Kidney (tissue), 22 donors: ENCODE measurements at places on chromosomes 7 and 10. TPM values are rescaled to one million over a fixed set of nuclear protein-coding genes. Genes with fewer than 3 reads are reported as not detected.
A peak's percentile ranks its signal among the peaks of the same experiment; 100 is the strongest.

DNA sequence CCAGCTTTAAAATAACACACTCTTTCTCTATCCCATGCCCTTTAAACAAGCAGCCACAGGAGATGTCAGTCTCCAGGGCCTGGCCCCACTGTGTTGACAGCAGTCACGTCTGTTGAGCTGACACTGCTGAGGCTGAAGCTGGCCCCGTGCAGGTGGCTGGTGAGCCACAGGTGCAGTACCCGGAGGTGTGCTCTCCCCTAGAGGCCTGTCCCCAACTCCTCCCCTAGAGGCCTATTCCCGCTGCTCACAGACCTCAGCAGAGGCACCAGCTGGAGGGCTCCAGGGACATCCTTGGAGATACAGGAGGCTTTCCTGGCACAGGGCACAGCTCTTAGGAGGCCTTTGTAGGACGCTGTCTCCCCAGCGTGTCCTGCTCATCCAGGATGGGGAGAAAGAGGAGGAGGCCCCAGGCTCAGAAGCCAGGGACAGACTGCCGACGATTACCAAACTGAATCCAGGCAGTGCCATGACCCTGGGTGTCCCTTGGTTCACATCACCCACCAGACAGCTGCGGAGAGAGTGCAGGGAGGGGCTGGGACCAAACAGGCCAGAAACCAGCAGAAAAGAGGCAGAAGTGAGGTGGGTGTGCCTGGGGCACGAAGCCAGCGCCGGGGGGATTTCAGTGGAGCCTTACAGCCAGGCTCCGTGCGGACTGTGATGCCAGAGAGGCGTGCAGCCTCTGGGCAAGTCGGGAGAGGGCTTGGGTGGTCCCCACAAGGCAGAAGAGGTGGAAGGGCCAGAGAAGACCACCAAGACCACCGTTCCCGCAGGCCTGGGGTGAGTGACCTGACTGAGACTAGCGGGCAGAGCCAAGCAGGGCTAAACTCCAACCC, 18.5 kb upstream of the TTYH3 start:
- no peak for DNase-seq

COMTD1 gene
- total RNA-seq: 26.6 TPM

GRCh38 chr10:35379226-35380137, 43.2 kb downstream of the CCNY start:
- peak; percentile 75 for DNase-seq

DNA sequence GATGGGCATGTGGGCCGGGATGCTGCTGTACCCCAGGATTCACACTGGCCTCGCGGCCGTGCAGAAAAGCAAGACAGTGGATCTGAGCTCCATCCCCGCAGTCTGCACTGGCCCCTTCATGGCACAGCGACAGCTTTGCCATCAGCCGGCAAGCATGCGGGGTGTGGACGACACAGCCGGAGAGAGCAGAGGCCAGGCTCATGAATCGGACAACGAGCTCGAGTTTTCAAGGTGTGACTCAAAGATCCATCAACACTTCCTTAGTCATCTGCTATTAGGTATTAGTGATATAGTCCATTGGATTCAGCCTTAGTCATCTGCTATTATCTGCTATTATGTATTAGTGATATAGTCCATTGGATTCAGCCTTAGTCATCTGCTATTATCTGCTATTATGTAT, 254.7 kb downstream of the KLF6 start:
- no peak for DNase-seq

ABI1 gene
- total RNA-seq: 54.1 TPM

DNA sequence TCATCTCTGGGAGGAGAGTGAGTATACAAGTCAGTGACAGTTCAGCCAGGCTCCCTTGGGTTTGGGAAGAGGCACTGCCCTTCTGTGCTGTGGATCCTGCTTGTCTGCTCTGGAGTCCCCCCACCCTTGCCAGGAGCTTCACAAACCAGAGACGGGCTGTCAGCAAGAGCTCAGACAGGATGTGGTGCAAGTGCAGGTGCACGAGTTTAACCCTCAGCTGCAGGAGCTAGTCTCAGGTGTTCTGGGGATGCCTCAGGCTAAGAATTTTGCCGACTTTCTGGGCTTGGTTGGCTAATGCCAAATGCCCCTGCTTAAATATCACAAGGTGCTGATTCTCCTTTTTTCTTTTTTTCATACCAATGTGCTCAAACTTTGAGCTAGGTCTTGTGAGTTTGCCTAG, 22.3 kb downstream of the ZNF783 start:
- no peak for DNase-seq

GRCh38 chr10:62306663-62307062, 38.0 kb upstream of the RTKN2 start:
- DNase-seq: no peak

GPR22 gene
- not detected for total RNA-seq

CCL24 gene
- not detected for total RNA-seq

ANKRD7 gene
- 3.0 TPM for total RNA-seq

DNA sequence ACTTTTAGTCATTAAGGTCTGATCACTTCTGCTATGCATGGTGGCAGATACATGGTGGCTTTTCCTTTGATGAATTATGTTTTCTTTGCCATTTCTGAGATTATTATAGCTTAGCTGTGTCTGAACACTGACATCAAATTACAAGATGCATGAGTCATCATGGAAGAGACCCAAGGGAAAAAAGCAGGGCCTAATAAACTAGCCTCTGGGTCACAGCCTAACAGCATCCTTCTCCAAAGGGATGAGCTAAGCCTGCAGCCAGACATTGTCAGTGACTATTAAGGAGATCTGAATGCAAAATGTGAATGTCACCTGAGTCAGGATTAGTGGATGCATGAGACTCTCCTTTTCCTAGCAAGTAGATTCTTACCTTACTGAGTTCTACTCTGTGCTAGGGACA, 19.1 kb upstream of the OGDHL start:
- DNase-seq: no peak

DNA sequence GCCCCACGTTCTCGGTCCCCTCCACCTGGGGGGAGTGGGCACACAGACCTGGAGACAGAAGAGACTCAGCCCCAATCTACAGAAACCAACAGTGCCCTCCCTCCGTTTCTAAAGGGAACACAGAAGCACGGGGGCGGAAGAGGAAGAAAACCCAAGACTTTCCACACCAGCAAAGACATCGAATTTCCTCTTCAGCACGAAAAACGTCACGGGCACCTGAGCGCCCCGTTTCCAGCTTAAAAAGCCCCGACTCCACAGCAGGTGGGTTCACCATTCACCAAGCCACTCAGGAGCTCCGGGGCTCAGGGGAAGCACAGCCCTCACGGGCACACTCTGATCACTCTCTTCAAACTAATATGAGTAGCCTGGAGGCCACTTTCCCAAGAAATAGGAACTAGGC, 19.6 kb downstream of the NUDT1 start:
- DNase-seq: no peak

- DNase-seq: peak; percentile 76
Observed at GRCh38 chr10:110074758-110075671, 67.2 kb downstream of the ADD3 start.

FZD8 gene
- 18.8 TPM for total RNA-seq

DNA sequence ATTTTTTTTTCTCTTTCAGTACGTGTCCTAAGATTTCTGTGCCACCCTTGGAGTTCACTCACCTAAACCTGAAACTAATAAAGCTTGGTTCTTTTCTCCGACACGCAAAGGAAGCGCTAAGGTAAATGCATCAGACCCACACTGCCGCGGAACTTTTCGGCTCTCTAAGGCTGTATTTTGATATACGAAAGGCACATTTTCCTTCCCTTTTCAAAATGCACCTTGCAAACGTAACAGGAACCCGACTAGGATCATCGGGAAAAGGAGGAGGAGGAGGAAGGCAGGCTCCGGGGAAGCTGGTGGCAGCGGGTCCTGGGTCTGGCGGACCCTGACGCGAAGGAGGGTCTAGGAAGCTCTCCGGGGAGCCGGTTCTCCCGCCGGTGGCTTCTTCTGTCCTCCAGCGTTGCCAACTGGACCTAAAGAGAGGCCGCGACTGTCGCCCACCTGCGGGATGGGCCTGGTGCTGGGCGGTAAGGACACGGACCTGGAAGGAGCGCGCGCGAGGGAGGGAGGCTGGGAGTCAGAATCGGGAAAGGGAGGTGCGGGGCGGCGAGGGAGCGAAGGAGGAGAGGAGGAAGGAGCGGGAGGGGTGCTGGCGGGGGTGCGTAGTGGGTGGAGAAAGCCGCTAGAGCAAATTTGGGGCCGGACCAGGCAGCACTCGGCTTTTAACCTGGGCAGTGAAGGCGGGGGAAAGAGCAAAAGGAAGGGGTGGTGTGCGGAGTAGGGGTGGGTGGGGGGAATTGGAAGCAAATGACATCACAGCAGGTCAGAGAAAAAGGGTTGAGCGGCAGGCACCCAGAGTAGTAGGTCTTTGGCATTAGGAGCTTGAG, at the start of gene CFTR:
Gene CFTR, plus strand, starts transcription at position 801 of the 830 bp plus-strand sequence. CDS start 70 bp downstream, outside the sequence.
- peak; percentile 39 for DNase-seq

- no peak for DNase-seq
Observed at GRCh38 chr10:8454357-8454756, 399.9 kb downstream of the GATA3 start.

DNA sequence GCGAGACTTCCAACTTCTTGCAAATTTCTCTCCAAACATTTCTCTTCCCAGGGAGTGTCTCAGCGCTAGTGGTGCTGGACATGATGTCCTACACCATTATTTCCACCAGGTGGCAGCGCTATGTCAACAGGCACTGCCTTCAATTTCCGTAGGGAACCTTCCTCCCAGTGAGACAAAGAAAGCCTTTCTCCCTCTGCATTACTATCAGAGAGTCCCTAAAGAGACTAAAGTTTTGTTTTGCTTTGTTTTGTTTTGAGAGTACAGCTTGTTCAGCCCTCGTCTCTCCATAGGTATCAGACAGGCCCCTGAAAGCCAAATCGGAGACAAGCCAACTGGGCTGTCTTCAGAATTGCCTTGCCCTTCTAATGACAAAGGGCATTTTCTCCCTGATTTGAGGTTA, 44.2 kb upstream of the GGCT start:
- peak; percentile 89 for DNase-seq

GRCh38 chr7:73437621-73438416, 4.2 kb downstream of the FZD9 start:
- peak; percentile 35 for DNase-seq

GRCh38 chr10:89637113-89637512, 7.9 kb downstream of the PANK1 start:
- no peak for DNase-seq

- DNase-seq: no peak
Observed at GRCh38 chr7:134654104-134654775, 7.6 kb downstream of the BPGM start.

DNA sequence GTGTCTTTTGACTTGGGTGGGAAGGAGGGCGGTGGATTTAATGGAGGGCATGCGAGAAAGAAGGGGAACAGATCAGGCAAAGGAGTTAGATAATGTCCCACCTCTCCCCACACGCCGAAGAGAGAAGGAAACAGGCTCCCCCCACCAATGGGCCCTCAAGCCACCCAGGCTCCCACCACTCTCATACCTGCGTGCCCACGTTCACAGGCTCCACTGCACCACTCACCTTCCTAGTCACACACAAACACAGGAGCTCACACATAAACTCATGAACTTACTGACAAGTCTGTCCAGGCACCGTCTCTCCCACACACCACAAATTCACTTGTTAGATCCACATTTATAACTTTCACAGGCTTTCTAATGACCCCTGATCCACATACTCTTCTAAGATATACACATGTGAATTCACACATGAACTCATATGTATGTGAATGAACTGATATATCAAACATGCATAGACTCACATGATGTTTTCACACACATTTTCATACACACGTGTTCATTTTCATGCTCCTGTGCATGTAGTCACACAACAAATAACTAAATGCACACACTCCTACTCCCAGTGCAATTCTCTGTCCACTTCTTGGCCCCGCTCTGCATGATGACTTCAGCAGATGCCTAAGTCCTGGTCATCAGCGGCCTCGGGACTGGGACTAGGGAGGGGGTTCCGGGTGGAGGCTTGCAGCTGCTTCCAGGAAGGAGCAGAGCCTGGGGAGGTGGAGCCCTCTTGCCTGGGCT, 1.5 kb downstream of the LZTS2 start:
- peak; percentile 83 for DNase-seq

DNA sequence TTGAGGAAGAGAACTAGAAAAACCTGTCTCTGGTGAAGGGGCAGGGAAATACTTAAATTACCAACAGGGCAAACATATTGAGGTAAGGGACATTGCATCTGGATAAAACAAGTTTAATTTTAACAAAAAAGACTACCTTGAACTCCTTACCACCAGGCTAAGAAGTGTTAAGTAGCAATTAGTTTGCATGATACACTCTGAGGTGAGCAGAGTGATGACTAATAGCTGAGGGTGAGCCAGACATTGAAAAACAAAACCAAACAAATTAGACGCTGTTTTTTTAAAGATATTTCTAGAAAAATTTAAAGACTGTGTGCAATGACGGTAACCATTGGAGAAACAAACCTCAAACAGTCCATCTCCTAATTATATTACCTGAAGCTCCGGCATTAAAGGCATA, 105.9 kb downstream of the ANKRD7 start:
- no peak for DNase-seq

GRCh38 chr10:96619796-96620773, 33.3 kb upstream of the TM9SF3 start:
- no peak for DNase-seq

GNGT1 gene
- 0.35 TPM for total RNA-seq

DNA sequence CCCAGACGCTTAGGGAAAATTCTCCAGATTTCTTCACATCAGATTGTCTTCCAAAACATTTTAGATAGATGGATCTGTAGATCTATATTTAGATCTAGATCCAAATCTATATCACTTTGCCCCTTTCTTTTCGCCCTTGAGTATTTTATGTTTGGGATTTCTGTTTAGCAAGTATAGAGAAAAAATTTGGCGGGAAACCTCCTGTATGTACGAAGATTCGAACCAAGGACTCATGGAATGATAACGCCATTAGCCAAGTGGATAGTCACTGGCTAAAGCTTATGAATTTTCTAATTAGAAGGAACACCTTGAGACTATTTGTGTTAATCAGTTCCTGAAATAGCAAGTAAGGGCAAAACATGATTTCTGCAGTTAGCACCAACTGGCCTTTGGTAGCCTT, 1.2 kb downstream of the THNSL1 start:
- no peak for DNase-seq

DNA sequence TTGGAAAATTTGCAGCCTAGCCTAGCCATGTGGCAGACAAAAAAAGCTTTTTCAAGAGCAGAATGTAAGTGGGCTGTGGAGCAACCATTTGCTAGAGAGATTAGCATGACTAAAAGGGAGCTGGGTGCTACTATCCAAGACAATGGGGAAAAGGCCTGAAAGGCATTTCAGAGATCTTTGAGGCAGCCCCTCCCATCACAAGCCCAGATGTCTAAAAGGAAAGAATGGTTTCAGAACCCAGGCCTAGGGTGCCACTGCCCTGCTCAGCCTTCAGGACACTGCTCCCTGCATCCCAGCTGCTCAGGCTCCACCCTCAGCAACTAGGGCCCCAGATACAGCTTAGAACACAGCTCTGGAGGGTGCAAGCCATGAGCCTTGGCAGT, 24.7 kb downstream of the PNLIPRP3 start:
- no peak for DNase-seq

ELFN1 gene
- total RNA-seq: 3.8 TPM

GRCh38 chr7:128697302-128697905, 25.3 kb downstream of the GARIN1A start:
- peak; percentile 39 for DNase-seq

ABCA13 gene
- total RNA-seq: 6.0 TPM

- DNase-seq: no peak
Observed at GRCh38 chr7:115058726-115059125, 136.8 kb downstream of the MDFIC start.

DNA sequence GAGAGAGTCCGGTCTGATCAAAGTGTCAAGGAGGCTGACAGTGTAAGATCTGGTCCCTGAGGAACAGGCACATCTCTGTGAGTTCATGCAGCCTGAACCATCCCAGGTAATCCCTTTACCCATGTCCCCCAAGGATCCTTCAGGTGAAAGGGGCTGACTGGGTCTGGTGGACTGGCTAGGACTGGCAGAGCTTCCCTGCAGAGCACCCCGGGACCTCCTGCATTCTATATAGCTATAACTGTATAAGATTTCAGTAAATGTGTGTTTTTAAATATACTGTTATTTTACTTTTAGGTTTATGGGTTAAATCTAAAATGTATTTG, 246.8 kb downstream of the ELMO1 start:
- no peak for DNase-seq
